ENCODE measurements at places on chromosomes 3 and 15.
A peak's percentile ranks its signal among the peaks of the same experiment; 100 is the strongest.

GRCh38 chr15:77969055-77969454 is 108.5 kb downstream of the TBC1D2B start:
- DNase-seq, result no peak

DNA sequence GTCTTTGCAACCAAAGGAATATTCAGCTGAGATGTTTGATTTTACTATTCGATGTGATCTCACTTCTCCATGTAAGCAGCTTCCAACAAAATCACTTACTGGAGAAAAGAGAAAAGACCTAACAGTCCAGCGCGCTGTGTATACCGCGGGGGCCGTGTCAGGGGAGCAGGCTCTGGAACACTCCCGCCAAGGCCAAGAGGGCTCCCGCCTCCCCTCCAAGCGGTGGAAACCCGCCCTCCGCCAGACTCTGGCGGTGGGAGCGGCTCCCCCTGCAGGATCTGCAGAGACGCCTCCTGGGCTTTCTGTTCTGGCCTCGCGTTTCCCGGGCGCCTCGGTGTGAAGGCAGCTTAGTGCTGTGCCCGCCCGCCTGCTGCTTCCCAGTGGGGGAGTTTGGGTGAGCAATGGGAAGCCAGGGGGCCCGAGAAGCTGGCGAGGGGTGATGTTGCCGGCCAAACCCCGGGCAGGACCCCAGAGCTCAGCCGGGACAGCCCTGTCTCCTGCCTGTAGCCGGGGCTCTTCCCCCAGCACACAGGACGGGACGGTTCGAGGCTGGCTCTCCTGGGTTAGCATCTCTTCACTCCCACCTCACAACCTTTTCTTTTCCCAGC is 36.3 kb downstream of the CHST14 start:
- DNase-seq, result peak; percentile 68

GRCh38 chr15:74252291-74252690 is 16.2 kb downstream of the CCDC33 start:
- no peak for DNase-seq

DNA sequence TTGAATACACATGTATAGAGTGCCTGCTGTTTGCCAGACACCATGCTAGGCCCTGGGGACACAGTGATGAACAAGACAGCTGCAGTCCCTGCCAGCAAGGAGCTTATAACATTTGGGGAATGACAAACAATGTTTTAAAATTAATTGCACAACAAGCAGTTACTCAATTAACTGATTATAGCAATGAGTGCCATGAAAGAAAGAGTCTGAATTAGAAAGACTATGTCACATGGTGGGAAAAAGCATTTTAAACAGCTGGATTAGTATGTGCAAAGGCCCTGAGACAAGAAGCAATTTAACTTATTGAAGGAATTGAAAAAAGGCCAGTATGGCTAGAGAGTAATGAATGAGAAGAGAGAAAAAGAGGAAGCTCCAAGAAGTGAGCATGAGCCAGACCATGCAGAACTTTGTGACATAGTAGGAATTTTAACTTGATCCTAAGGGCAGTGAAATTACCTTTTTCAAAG is 64.5 kb upstream of the PLXNA1 start:
- no peak for DNase-seq

- no peak for DNase-seq
These were observed 61.0 kb upstream of the SEC61A1 start for GRCh38 chr3:127991251-127991650.

- DNase-seq, result no peak
These were observed 109.8 kb downstream of the ASB7 start for GRCh38 chr15:100712226-100712625.

- peak; percentile 55 for DNase-seq
These were observed 127.5 kb downstream of the BDH1 start for GRCh38 chr3:197428117-197428801.

- peak; percentile 98 for DNase-seq
These were observed at the start of gene OXSR1 for GRCh38 chr3:38164952-38165721. Gene OXSR1 (plus strand): TSS chr3:38165537. CDS start chr3:38165877, 340 bp downstream.

DNA sequence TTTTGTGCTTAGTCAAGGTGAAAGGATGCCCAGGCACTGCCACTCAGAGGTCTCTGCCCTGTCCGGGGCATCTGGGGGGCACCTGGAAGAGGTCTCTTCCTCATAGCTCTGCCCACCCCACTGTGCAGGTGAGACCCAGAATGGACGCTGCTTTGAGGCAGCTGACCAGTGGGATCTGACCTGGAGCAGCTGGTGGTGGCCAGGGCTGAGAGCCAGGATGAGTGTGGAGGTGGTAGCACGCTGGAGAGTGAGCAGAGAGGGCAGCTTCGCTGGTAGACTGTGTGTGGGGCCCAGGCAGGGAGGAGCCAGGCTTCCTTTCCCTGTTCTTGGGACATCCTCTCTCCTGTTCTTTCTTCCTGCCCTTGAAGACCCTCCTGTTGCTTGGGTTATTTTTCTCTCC is 32.2 kb upstream of the PLA2G4E start:
- DNase-seq, result no peak

DNA sequence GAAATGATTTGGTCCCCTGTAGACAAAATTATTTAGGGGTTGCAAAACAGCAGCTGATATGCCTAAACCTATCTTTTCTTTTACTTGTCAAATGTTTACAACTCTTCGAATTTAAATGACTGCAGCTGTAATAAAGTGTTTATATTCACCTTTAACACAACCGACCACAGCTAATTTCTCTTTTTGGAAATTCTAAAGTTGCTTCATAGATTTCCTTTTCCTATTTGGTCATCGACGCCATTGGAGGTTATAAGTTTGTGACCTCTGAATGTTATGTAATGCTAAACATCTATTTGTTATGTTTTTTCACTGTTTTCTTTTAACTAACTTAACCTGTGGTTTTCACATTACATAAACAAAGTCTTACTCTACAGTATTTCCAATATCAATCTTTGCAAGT is 1094.9 kb upstream of the EPHA6 start:
- DNase-seq, result no peak

DNA sequence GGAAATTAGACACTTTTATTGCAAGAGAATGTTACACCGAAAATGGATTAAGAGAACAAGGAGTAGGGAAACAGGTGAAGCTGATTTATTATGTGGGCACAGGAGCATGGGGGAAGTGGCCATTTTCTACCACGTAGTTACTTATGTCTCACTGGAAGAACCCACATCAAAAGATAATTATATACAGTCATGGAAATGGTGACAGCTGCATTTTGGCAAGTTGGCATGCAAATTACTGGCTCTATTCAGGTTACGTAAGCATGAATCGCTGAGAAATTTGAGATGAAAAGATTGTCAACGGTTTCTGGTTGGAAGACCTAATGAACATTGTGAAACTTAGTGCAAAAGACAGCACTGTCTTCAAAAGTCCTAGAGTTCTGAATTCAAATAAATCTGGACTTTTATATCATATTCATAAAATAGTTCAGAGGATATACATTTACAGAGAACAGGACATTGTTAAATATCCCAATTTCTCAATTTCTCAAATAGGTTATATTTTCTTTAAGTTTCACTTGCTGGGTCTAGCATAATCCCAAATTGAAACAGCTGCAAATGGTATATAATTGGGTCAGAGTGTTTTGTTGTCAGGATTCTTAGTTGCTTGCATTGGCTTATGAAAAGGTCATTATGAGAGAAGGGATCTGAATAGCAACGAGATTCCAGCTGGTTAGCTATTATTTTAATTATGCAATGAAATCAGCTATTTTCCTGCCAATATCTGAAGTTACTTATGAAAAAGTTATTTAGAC is 567.8 kb downstream of the ZPLD1 start:
- DNase-seq, result no peak

- DNase-seq, result no peak
These were observed 31.2 kb downstream of the DPH6 start for GRCh38 chr15:35514759-35515158.

DNA sequence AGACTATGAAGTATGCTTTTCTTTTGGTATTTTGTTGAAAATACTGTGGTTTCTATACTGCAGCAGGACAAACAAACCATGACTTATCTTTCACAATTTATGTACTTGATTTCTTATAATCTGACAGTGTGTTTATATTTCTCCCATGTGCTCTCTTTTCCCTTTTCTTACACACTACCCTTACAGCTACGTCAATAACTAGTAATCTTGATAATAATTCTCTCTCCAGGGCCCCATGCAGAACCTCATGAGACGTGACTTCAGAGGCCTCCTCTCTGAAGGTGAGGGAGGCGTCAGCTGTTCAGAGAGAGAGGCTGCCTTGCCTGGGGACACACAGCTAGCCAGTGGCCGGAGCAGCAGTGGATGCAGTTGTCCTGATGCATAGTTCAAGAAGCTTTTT is 35.9 kb downstream of the KY start:
- DNase-seq, result no peak

DNA sequence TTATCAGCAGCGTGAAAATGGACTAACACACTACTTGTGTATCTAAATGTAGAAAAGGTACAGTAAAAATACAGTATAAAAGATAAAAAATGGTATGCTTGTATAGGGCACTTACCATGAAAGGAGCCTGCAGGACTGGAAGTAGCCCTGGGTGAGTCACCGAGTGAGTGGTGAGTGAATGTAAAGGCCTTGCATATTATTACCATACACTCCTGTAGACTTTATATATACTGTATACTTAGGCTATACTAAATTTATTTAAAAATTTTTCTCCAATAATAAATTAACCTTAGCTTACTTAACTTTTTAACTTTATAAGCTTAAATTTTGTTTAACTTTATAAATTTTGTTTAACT is 67.2 kb upstream of the TSPAN3 start:
- DNase-seq, result no peak

GRCh38 chr3:15768421-15769255 is 29.1 kb downstream of the ANKRD28 start:
- DNase-seq, result no peak

DNA sequence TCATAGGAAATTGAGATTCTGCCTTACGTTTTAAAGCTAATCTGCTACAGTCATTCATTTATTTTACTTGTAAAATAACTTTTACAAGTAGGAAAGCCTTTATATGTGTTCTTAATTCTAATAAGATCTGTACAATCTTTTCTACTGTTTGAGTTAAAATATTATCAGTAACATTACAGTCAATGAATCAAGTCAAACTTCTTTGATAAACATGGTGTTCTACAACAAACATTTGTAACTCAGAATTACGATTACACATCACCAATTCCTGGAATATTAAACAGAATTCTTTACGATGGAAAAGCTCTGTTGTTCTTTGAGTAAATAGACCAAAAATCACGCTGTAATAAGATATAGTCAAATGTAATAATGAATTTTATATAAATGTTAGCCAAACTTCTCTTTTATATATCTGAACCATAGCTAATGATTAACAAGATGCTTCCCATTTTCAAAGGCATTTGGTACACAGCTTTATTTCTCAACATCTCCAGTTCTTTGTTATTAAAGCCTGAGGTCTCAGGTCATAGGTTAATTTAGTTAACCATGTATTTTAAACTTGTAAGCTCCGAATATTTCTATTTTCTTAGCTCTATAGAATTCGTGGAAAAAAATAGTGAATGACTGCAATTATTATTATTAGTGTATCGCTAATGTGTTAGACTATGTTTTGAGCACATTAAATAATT is 232.4 kb downstream of the NAALADL2 start:
- DNase-seq, result no peak

DNA sequence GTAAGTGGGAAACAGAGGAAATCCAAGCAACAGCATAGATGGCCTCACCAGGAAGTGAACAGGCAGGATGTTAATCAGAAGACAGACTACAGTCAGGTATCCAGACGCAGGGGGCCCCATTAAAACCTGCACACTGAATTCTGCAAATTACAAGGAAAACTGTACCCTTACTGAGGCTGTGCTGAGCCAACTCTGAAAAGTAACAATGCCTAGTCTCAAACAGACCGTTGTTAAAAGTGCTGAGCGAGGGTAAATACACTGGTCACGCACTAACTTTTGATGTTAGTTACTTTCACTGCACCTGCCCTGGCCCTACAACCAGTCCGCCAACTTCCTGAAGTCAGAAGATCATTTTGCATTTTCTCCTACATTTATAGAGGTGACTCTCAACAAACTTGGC is 1.0 kb downstream of the TAMM41 start:
- DNase-seq, result no peak

DNA sequence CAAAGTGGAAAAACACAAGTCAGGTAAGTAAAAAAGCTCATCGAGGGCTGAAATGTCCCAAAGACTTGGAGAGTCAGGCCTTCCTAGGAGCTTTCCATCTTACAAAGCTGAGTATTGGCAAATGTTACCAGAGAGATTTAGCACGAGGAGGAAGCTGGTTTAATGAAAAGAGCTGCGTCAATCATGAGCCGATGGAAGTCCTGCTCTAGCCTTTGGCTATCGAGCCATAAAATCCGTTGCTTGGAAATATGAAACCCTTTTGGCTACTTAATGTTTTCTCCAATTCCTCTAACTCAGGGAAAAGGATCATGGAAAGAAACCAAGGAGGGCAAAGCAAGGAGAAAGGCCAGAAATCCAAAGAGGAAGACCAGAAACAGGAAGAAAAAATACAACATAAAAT is 1074.6 kb downstream of the FHIT start:
- DNase-seq, result no peak

- no peak for DNase-seq
These were observed 8.6 kb upstream of the SST start for GRCh38 chr3:187678726-187679268.

DNA sequence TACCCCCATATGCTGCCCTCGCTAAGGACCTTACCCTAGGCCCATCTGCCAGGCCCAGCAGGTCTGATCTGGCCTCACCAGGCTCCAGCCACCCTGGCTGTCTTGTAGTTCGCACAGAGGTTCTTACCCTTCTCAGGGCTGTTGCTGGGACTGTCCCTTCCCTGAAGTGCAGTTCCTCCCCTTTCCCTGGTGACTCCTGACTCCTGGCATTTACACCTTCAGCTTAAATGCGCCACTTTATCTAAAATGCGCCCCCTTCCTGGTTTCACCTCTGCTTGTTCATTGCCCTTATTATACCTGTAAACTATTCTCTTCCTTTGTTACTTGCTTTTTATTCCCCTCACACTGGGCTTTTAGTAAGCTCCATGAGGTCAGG is 835 bp upstream of the TTLL3 start:
- DNase-seq, result peak; percentile 42

DNA sequence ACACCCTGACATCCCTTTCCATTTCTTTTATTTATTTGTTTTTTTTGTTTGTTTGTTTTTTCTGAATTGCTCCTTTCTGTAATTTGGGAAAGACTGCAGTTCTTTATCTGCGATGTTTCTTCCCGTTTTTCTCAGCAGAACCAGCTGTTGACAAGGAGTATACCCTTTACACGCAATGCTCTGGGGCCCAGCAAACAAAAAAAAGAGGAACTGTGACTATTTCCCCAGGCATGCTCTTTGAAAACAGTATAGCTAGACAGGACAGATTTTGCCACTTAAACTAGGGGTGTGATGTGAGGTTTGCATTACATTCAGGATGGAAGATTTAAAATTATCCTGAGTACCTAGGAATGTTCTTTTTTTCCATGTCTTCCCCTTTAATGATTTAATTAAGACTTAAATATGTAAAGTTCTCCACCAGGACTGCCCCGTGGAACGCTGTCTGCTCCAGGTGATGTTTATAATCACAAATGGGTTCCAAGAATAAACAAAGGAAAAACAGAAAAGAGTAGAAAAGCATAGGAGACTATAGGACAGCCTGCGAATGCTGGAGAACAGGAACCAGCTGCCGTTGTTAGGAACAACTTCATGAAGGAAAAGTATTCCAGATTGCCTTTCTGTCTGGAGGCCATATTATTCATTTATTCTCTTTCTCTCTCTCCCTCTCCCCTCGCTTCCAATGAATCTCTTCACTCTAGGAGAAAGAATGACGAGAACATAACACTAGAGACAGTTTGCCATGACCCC is 43.3 kb downstream of the TGFBR2 start:
- DNase-seq, result no peak
